ENCODE measurements at places on chromosomes 7 and 10. TPM values are rescaled to one million over a fixed set of nuclear protein-coding genes. Genes with fewer than 3 reads are reported as not detected.

Gene TPST1
- 27.3 TPM for total RNA-seq

Gene GIMAP7
- 16.2 TPM for total RNA-seq

Gene LRRC4
- 1.3 TPM for total RNA-seq

Gene FEZF1
- not detected for total RNA-seq

Gene VWA2
- not detected for total RNA-seq

Gene EZH2
- total RNA-seq, result 8.0 TPM

Gene C10orf105
- total RNA-seq, result not detected

Gene SLC26A4
- 0.99 TPM for total RNA-seq

Gene CLCN1
- total RNA-seq, result not detected

Gene SAMD9L
- 9.9 TPM for total RNA-seq

Gene LBX1
- total RNA-seq, result not detected

Gene GBX1
- total RNA-seq, result not detected

Gene TEX36
- not detected for total RNA-seq

Gene TEX47
- not detected for total RNA-seq

Gene VKORC1L1
- 14.3 TPM for total RNA-seq

Gene CEP55
- total RNA-seq, result 42.4 TPM

Gene UNC5B
- 23.7 TPM for total RNA-seq

Gene PARD3
- total RNA-seq, result 32.9 TPM

Gene TMEM139
- total RNA-seq, result not detected

Gene TMEM236
- 0.19 TPM for total RNA-seq

Gene MYL10
- not detected for total RNA-seq

Gene BCL7B
- 18.8 TPM for total RNA-seq

Gene CASP7
- total RNA-seq, result 54.1 TPM

Gene MPP7
- 0.56 TPM for total RNA-seq

Gene SPDYE5
- total RNA-seq, result not detected

Gene DGKI
- 0.36 TPM for total RNA-seq

Gene CCDC3
- 2.2 TPM for total RNA-seq

Gene HPS1
- total RNA-seq, result 20.3 TPM

Gene C10orf53
- total RNA-seq, result not detected

Gene TMEM196
- not detected for total RNA-seq

Gene AP1S1
- total RNA-seq, result 154 TPM
